ENCODE measurements at places on chromosomes 1 and 21. TPM values are rescaled to one million over a fixed set of nuclear protein-coding genes. Genes with fewer than 3 reads are reported as not detected.

PAQR6 gene
- 1.6 TPM for total RNA-seq

- peaks cover 2% of the 10 kb centered on the region for H3K36me3 ChIP-seq
- DNase-seq: no peak
- no peaks in the 10 kb centered on the region for H3K4me1 ChIP-seq
- no peaks in the 10 kb centered on the region for H3K27me3 ChIP-seq
Measured at GRCh38 chr1:88753506-88753905, 69.4 kb downstream of the PKN2 start.

TTC39A gene
- 1.7 TPM for total RNA-seq

DNA sequence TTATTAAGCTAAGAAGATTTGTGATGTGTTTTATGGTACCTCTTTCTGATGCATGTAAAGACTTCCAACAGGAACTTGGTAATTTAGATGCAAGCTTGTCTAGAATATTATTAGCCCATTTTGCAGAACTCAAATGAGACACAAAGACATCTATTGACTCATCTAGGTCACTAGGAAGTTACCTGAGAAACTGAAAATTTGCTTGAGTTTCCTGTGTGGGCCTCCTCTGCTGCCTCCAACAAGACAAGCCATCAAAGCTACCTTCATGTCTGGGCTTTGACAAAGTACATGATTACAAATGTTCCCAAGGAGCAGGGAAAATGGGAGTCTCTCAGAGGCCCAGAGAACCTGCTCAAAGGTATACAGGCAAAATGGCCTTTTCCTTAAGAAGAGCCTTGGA, 5.6 kb downstream of the RUNX1 start:
- H3K36me3 ChIP-seq: no peaks in the 10 kb centered on the region
- H3K4me3 ChIP-seq: no peak overlapping the region

KRTAP10-9 gene
- total RNA-seq: not detected

- peaks cover 6% of the 10 kb centered on the region for H3K36me3 ChIP-seq
- H3K4me1 ChIP-seq: peaks cover 3% of the 10 kb centered on the region
- no peaks in the 10 kb centered on the region for H3K27me3 ChIP-seq
- no peak overlapping the region for H3K27ac ChIP-seq
- no peak overlapping the region for H3K4me3 ChIP-seq
Measured at GRCh38 chr1:29196863-29197589, 15.3 kb upstream of the SRSF4 start.

DNA sequence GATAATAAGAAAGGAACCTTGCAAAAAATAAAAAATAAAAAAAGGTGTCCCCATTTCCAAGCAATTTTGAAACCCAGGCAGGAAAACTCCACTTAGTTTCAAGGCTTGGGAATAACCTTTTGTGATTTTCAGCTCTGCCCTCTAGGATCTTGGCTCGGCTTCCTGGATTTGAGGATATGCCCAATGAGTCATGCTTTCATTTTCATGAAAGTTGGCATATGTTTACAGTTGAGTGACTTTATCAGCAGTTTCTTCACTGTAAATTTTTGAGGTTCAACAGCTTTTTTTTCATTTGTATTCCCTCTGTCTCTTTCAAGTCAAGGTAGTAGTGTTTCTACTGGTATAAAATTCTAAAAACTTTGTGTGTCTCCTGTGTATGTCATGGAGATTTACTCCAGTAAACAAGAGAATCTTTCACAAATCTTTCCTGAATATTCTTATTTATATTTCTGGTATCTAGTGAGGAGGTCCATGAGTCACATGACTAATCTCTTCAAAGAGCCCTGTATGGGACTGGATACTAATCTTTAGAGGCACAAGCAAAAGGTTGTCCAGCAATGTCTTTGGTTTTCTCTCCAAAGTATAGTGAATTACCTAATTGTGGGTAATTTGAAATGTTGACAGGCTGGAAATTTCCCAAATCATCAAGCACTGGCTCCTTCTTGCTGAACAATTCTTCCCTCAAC, 335.3 kb downstream of the BRINP2 start:
- no peaks in the 10 kb centered on the region for H3K4me1 ChIP-seq
- H3K36me3 ChIP-seq: no peaks in the 10 kb centered on the region
- H3K27ac ChIP-seq: no peak overlapping the region
- H3K4me3 ChIP-seq: no peak overlapping the region

GRCh38 chr1:183140633-183141032, 45.4 kb upstream of the LAMC2 start:
- H3K4me3 ChIP-seq: no peak overlapping the region
- peaks cover 42% of the 10 kb centered on the region for H3K36me3 ChIP-seq
- no peaks in the 10 kb centered on the region for H3K27me3 ChIP-seq

GRCh38 chr1:42981871-42982270, 23.2 kb upstream of the SLC2A1 start:
- H3K4me1 ChIP-seq: peaks cover 12% of the 10 kb centered on the region
- no peaks in the 10 kb centered on the region for H3K36me3 ChIP-seq
- DNase-seq: no peak
- H3K27ac ChIP-seq: no peak overlapping the region

LCE1E gene
- not detected for total RNA-seq

TOR1AIP2 gene
- total RNA-seq: 102 TPM

- H3K27me3 ChIP-seq: no peaks in the 10 kb centered on the region
- no peaks in the 10 kb centered on the region for H3K36me3 ChIP-seq
- DNase-seq: no peak
- H3K4me1 ChIP-seq: peaks cover 26% of the 10 kb centered on the region
- H3K27ac ChIP-seq: no peak overlapping the region
Measured at GRCh38 chr1:229028987-229029878, 241.7 kb upstream of the RAB4A start.

- no peaks in the 10 kb centered on the region for H3K4me1 ChIP-seq
- H3K36me3 ChIP-seq: no peaks in the 10 kb centered on the region
- peaks cover 1% of the 10 kb centered on the region for H3K27me3 ChIP-seq
- H3K27ac ChIP-seq: no peak overlapping the region
Measured at GRCh38 chr1:11374748-11375110, 101.7 kb downstream of the UBIAD1 start.

ZNF593 gene
- 41.0 TPM for total RNA-seq

- no peak for DNase-seq
- H3K27me3 ChIP-seq: no peaks in the 10 kb centered on the region
- H3K4me3 ChIP-seq: no peak overlapping the region
- no peaks in the 10 kb centered on the region for H3K4me1 ChIP-seq
Measured at GRCh38 chr1:47963568-47964358, 33.4 kb downstream of the TRABD2B start.

FCRL1 gene
- not detected for total RNA-seq

- no peaks in the 10 kb centered on the region for H3K27me3 ChIP-seq
- H3K4me3 ChIP-seq: no peak overlapping the region
- H3K36me3 ChIP-seq: no peaks in the 10 kb centered on the region
- peaks cover 5% of the 10 kb centered on the region for H3K4me1 ChIP-seq
- DNase-seq: peak; percentile 29
- H3K27ac ChIP-seq: no peak overlapping the region
Measured at GRCh38 chr1:42971841-42972291, 13.2 kb upstream of the SLC2A1 start.

DNA sequence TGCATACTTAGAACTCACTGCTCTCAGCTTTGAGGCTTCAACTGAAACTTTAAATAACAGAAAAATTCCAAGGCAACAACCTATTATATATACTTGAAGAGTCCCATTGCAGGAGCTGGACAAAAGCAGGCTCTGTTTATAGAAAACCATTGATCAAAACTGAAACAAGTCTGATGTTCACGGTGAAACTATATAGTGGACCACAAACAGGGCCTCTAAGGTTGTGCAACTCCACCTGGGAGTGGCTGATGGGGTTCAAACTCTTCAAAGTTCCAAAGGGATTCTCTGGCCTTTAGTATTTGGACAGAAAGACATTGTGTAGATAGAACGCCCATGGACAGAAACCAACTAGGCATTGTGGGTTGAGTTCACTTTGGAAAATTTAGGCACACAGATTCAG, 140.3 kb downstream of the ZC3H11B start:
- no peaks in the 10 kb centered on the region for H3K36me3 ChIP-seq
- H3K4me3 ChIP-seq: no peak overlapping the region
- no peaks in the 10 kb centered on the region for H3K27me3 ChIP-seq
- no peak overlapping the region for H3K27ac ChIP-seq
- no peaks in the 10 kb centered on the region for H3K4me1 ChIP-seq

DNA sequence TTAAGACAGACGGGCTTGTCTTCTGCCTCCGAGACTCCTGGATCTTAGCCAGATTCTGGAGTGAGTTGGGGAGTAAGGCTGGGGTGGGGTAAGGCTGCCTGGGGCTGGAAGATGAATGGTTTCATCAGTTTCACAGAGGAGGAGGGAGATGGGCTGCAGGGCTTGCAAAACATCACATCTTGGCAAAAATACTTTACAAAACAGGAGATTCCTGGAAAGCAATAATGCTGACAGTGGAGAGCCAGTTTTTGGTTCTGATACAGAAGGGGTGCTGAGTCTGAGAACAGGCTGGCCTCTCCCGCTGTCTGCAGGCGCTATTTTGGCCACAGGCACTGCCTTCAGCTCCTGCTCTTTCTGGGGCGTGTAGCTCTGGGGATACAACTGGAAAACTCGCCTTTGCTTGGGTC, 83.4 kb upstream of the KCNE2 start:
- no peak overlapping the region for H3K4me3 ChIP-seq
- H3K4me1 ChIP-seq: no peaks in the 10 kb centered on the region
- no peaks in the 10 kb centered on the region for H3K27me3 ChIP-seq
- no peak overlapping the region for H3K27ac ChIP-seq
- no peak for DNase-seq

- no peak for DNase-seq
- H3K27ac ChIP-seq: no peak overlapping the region
- H3K36me3 ChIP-seq: no peaks in the 10 kb centered on the region
Measured at GRCh38 chr1:14055442-14056223, 355.6 kb downstream of the PRDM2 start.

FMOD gene
- total RNA-seq: 0.11 TPM

- no peak overlapping the region for H3K4me3 ChIP-seq
- no peaks in the 10 kb centered on the region for H3K27me3 ChIP-seq
- DNase-seq: peak; percentile 91
- H3K27ac ChIP-seq: peak overlapping the region; percentile 83
- H3K36me3 ChIP-seq: no peaks in the 10 kb centered on the region
- peaks cover 28% of the 10 kb centered on the region for H3K4me1 ChIP-seq
Measured at GRCh38 chr1:31596737-31597097, 20.4 kb downstream of the TINAGL1 start.

DNA sequence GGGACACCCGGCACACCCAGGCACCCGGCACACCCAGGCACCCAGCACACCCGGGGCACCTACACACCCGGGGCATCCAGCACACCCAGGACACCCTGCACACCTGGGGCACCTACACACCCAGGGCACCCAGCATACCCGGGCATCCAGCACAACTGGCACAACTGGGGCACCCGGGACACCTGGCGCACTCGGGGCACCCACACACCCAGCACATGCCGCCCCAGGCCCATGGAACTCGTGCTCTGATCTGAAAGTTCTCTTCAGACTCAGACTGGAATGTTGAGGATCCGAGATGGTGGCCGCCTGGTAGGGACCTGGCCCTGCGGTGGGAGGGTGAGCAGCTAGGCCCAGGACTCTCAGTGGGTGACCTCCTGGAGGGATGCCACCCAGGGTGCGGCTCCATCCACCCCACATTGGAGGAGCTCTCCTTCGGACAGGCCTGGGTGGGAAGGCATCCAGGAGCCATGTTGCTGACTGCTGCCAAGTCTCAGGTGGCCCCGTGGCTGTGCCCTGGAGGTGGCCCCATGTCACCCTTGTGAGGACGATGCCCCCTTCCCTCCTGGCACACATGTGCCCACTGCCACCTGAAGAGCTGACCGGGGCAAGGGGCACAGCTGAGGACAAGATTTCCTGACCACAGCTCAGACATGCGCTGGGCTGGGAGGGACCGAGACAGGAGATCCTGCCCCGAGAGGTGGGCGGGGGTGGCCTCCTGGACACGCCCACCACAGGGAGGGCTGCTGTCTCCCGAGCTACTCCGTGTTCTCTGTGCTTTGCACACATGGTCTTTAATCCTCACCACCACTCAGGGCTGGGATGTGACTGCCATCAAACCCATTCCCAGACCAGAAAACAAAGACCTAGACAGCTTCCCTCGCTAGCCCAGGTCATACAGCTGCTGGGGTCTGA, 37.0 kb downstream of the UBE2G2 start:
- peaks cover 5% of the 10 kb centered on the region for H3K4me1 ChIP-seq
- no peak for DNase-seq
- no peaks in the 10 kb centered on the region for H3K27me3 ChIP-seq
- H3K4me3 ChIP-seq: no peak overlapping the region
- H3K36me3 ChIP-seq: no peaks in the 10 kb centered on the region

FGR gene
- not detected for total RNA-seq

KCNH1 gene
- not detected for total RNA-seq

GRCh38 chr1:55893155-55893554, 678.0 kb upstream of the USP24 start:
- no peaks in the 10 kb centered on the region for H3K27me3 ChIP-seq
- no peak overlapping the region for H3K27ac ChIP-seq
- no peak overlapping the region for H3K4me3 ChIP-seq
- DNase-seq: peak; percentile 56
- H3K36me3 ChIP-seq: no peaks in the 10 kb centered on the region
- no peaks in the 10 kb centered on the region for H3K4me1 ChIP-seq

RHOU gene
- total RNA-seq: 0.40 TPM
